Occipital lobe (tissue), 3 donors: ENCODE measurements at places on chromosomes 1 and 21.

GRCh38 chr1:45317166-45317565, 9.5 kb upstream of the HPDL start:
- no peak for DNase-seq

DNA sequence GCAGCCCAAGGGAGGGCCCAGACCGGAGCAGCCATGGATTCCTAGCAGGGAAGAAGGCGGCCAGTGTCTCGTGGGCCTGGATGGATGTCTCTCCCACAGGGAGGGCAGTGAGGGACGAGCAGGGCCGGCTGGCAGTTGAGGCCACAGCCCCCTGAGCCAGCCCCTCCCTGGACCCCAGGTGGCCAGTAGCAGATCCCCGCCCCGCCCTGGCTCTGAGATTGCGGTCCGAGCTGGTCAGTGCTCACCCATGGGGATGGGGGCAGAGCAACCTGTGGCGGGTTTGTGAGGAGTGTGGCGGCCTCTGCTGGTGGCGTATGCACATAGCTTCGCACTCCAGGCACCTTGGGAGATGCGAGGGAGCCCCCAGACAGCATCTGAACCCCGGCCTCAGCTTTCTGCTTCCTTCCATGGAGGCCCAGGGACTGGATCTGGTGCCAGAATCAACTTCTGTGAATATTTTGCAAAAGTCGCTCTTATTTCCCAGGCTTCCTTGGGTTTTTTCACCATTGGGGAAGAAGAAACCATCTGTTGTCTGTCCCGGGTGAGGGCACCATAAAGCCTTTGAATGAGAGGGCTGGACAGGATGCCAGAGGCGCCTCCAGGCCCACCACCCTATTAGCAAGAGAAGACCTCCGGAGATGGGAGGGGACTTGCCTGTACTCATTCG, 8.4 kb upstream of the KCNN3 start:
- peak; percentile 59 for DNase-seq

DNA sequence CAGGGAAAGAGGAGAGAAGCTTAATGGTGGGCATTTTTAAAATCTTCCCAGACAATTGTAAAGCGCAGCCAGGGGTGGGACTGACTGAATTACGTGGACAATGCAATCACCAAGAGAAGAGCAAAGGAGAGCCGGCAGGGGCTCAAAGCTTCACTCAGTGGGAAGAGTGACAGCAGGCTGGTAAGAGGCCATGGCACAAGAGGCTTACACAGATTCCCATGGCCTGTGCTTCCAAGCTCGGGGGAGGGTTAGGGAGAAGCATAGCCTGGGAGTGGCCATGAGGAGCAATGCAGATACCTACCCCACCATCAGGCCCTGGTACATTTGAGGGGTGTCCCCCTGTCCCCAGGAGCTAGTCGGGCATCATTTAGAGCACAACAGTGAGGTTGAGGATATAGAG, 27.1 kb upstream of the SEC16B start:
- DNase-seq = no peak

DNA sequence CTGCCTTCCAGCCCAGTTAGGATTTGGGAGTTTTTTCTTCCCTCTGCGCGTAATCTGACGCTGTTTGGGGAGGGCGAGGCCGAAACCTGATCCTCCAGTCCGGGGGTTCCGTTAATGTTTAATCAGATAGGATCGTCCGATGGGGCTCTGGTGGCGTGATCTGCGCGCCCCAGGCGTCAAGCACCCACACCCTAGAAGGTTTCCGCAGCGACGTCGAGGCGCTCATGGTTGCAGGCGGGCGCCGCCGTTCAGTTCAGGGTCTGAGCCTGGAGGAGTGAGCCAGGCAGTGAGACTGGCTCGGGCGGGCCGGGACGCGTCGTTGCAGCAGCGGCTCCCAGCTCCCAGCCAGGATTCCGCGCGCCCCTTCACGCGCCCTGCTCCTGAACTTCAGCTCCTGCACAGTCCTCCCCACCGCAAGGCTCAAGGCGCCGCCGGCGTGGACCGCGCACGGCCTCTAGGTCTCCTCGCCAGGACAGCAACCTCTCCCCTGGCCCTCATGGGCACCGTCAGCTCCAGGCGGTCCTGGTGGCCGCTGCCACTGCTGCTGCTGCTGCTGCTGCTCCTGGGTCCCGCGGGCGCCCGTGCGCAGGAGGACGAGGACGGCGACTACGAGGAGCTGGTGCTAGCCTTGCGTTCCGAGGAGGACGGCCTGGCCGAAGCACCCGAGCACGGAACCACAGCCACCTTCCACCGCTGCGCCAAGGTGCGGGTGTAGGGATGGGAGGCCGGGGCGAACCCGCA, at the start of gene PCSK9:
Gene PCSK9 (plus strand): TSS at position 207 of the 741 bp plus-strand sequence. CDS start 290 bp downstream, at position 497.
- no peak for DNase-seq

DNA sequence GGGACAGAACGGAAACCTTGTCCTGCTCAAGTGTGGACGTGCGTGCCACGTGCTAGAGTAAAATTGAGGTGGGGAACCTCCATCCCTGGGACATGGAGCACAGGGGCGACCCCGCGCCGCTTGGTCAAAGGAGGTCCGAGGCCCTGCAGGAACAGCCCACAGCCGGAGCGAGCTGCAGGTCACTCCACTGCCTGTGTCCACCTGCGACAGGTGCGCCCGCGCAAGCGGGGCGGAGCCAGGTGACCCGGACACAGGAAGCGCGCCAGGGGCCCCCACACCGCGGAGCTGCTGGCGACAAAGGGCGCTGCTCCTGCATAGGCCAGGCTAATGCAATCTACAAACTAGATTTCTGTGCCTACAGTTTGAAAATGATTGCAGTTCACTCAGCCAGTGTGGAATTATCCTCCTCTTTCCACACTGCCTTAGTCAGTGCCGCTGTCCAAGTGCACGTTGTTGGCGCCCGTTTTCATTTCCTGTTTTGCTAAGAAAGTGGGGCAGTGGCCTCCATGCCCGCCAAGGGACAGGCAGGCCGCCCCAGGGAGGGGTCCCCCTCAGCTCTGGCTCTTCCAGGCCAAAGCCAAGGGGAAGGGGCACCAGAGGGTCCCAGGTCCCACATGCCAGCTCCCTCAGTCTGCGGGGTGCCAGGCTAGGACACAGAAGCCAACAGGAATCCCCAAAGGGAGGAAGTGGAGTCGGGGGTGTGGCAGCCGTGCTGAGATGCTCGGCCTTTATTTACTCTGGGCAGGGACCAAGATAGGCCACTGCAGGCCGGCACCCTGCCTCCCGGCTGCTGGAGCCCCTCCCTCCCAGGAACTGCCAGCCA, 4.3 kb upstream of the NADK start:
- no peak for DNase-seq
